ENCODE measurements at places on chromosomes 2 and 18.
A peak's percentile ranks its signal among the peaks of the same experiment; 100 is the strongest.

DNA sequence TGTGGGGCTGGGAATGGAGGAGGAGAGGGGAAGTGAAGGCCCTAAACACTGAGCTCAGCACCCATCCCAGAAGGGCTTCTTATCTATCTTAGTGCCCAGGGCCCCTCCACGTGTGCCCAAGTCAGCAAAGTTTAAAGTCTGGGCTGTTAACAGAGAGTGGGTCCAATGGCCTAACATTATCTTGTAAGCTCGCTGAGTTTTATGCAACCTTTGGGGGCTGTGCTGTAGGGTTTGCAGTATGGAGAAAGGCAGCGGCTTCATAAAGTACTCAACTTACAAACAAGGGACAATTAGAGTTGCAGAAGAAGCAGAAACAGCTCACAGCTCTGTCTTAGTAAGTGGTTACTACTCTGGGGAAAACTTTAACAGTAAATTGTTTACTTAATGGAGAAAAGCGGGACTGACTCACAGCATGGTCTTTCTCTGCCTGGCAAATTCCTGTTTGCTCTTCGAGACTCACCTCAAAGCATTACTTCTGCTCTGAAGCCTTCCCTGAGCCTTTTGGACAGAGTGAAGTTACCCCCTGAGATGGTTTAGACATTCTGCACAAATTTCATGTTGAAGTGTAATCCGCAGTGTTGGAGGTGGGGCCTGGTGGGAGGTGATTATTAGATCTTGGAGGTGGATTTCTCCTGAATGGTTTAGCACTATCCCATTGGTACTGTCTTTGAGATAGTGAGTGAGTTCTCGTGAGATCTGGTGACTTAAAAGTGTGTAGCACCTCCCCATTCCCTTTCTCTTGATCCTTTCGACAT is 9.0 kb downstream of the ENOSF1 start:
- DNase-seq, result no peak

DNA sequence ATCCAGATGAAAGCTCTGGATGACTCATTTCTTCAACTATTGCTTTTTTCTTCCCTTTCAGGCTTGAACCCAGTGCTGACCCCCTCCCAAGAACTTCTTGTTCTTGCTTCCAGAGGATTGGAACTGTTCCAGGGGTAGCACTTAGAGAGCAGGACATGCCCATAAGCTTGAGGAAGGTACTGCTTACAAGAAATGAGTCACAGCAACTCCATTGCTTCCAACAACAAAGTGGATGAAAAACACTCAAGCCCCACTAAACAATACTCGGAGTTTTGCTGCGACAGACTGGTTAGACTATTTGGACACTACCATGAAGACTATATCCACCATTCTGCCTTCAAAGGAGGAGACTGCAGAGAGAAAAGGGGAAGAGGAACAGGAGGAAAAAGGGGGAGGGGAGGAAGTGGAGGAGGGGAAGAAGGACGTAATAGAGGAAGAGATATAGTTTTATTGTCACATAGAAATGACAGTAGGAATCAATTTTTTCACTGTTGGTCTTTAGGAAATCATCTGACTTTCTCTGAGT is 1.6 kb upstream of the EPC2 start:
- no peak for DNase-seq

GRCh38 chr18:2150566-2150965 is 420.7 kb downstream of the METTL4 start:
- no peak for DNase-seq

DNA sequence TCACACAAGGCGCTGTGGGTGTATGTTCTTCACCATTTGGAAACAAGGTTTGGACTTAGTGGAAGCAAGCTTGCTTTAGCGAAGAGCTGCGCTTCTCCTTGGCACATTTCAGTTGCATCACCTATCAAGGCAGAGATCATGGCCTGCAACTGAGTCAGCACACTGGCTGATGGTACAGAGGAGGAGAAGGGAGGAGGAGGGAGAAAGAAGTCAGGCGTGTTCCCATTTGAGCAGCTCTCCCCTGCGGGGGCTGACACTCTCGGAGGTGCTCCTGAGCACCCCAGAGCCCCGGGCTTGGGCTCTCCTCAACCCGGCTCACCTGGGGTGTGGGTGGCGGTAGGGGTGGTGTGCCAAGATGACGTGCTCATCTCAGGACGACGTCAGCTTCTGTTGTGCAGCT is 6.0 kb upstream of the SERPINB5 start:
- no peak for DNase-seq

DNA sequence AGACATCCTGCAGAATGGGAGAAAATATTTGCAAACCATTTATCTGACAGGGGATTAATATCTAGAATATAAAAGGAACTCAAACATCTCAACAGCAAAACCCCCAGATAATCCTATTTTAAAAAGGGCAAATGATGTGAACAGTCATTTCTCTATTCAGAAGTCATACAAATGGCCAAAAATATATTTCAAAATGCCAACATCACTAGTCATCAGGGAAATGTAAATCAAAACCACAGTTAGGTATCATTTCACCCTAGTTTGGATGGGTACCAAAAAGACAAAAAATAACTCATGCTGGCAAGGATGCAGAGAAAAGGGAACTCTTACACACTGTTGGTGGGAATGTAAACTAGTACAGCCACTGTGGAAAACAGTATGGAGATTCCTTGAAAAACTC is 70.0 kb downstream of the TBR1 start:
- no peak for DNase-seq

DNA sequence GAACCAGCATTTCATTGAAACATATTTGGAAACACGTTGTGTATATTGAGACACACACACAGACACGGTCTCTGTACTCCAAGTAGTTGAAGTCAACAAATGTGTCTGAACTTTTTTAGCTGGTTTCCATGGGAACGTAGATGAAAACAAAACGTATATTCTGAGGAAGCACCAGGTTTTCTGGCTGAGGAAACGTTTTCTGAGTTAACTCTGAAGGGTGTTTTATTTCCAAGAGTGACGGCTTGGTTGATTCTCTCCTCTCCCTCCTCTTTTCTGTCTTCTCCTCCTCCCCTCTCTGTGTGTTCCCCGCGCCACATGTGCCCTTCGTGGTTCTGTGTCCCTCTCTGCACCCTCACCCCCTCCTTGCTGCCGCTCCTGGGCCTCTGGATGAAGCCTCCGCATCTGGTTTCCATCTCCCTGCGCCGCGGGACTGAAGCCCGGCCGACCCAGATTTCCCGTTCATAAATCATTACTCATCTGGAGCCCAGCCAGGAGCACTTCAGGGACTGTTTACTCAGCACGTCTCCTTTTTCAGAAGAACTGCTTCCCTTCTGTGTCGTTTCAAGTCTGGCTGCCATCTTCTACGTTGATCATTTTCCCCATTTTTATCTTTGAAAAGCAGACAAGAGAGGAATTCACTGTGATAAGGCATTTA is 122.7 kb downstream of the COL6A3 start:
- peak; percentile 85 for DNase-seq

DNA sequence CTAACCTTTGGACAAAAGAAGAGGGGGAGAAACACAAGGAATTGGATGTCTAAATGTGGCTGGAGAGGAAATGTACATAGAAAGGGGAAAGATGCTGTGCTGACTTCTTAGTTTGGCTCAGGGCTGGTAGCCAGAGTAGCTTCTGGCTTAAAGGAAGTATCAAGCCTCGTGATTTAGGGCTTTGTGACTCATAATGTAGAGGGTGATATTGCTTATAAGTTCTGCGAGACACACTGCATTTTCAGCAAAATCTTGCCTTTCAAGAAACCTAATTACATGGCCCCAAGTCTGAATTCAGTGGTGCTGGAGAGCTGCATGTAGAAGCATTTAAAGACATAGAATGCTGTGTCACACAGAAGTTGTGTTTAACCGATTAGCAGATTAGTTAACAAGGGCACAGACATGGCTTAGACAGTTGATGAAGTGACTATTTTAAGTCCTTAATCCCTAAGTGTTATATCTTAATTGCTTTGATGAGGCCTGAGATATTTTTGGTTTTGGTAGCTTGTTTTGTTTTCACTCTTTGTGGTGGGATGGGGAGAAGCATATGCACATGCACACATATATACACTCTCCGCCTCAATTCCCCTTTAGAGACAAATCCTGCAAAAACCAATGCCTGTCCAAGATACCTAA is 66.4 kb downstream of the EPAS1 start:
- DNase-seq, result peak; percentile 74

- DNase-seq, result no peak
These were observed 199.4 kb downstream of the IRS1 start for GRCh38 chr2:226600184-226600583.

DNA sequence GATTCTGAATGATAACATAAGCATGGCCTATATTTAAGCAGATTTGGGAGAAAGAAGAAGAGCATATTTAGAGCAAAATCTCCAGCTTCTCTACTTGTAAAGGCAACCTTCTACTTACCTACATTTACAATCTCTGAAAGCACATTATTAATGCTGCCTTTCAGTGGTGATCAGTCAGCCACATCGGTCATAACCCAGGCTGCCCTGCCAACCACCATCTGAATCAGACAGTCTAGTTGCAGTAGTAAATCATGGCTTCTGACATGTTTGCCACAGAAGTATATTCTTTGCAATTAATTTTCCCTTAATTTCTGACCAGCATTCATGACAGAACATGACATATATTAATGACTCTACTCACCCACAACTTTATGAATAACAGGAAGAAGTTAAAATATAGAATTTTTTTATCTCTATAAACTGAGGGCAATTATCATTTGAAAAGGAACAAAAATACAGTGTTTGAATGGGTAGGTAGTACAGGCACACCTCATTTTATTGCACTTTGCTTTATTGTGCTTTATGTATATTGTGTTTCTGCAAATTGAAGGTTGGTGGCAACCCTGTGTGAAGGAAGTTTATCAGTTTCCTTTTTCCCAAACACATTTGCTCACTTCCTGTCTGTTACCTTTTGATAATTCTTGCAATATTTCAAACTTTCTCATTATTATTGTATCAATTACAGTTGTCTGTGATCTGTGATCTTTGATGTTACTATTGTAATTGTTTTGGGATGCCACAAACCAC is 531.6 kb upstream of the CHAC2 start:
- DNase-seq, result no peak

DNA sequence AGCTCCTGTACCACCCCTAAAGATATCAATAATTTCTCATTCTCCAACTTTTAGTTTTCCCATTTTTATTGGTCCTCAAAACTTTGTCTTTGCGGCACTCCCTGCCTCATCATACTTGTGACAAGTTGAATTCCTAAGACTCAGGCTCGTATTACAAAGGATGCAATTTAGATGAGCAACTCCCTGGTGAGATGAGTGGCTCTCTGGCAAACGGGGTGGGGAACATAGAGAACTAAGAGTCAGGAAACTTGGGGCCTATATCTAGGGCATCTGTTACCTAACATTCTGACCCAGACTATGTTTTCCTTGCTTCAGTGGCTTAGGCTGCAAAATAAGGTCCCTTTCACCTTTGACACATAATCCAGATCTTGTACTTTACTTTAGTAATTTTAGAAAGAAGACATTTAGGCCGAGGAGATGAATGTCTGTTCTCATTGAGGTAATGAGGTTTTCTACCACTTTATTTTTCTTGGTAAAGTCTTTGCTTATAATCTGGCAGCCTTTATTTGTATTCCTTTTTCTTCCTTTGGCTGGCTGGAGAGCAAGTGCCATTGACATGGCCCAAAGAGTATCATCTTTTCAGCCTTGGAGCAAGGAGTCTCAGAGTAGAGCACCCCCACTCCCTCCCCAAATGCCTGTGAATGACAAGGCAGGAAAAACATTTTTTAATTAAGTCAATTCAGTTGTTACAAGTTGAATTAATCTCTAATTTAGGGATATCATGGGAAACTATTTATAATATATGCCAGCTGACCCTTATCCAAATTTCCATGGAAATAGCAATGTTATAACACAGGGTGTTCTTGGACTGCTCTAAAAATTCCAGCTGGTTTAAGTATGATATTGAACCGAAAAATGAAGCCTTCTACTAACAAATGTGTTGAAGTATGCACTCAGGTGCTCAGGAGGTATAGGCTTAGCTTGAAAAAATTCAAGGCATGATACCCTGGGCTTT is 15.2 kb downstream of the TSPYL6 start:
- DNase-seq, result no peak

DNA sequence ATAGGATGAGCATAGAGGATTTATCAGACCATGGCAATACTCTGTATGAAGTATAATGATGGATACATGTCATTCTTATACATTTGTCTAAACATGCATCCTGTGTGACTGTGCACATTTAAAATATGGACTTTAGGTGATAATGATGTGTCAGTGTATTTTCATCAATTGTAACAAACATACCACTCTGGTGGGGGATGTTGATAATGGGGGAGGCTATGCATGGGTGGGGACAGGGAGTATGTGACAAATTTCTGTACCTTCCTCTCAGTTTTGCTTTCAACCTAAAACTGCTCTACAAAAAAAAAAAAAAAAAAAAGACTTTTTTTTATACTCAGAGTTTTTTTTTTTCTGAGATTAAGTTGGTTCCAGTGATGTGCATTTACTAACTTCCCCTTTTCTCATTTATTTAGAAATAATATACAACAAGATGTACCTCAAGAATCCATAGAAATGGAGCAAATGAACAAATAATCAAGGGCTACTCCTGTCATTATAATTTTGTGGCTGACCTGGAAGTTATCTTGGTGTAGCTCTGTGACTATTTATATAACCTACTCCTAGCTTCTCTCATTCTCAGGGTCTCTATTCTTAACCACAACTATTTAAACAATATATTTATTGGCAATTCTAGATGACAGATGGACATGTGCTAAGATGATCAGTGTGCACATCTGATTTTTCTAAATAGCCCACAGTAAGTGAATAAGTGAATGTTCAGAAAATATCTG is 108.9 kb upstream of the ITGA4 start:
- no peak for DNase-seq

GRCh38 chr2:99487906-99488305 is 1.9 kb downstream of the REV1 start:
- no peak for DNase-seq

GRCh38 chr18:58314284-58314683 is 270.3 kb downstream of the NEDD4L start:
- DNase-seq, result peak; percentile 88

DNA sequence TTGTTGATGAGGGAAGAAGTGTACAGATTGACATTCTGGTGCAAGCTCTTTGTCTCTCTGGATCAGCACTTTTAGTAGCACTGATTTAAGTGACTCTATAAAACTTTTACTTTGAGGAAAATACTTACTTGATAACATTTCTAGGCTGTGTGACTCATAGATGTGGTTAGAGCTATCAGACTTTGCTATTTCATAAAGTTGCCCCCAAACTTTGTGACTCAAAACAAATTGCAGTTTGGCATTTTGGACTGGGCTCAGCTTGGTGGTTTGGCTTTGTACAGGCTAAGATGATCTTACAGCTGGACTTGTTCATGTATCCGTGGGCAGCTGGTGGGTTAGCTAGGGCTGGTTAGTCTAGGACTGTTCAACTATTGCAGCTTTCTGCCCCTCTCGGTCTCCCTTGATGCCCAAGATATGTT is 42.1 kb upstream of the GLS start:
- no peak for DNase-seq

GRCh38 chr2:59034837-59035236 is 793.7 kb upstream of the FANCL start:
- DNase-seq, result no peak
